ENCODE measurements at places on chromosomes 7 and 10.

DNA sequence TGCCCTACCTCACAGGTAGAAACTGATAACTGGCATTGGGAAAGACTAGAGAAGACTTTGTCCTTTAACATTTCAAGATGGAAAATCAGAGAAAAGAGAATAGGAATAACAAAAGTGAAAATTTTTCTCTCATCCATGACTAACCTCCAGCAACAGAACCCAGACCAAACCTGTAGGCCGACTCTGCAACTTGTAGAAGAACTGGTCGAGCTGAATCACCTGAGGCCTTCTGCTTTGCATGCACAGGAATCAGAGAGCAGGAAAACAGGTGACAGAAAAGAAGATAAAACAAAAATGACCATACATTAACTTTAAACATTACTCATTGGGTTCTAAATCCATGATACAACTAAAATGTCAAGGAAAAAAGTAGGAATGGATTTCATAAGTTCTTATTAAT is 137.1 kb downstream of the SLC25A13 start:
- DNase-seq: no peak

DNA sequence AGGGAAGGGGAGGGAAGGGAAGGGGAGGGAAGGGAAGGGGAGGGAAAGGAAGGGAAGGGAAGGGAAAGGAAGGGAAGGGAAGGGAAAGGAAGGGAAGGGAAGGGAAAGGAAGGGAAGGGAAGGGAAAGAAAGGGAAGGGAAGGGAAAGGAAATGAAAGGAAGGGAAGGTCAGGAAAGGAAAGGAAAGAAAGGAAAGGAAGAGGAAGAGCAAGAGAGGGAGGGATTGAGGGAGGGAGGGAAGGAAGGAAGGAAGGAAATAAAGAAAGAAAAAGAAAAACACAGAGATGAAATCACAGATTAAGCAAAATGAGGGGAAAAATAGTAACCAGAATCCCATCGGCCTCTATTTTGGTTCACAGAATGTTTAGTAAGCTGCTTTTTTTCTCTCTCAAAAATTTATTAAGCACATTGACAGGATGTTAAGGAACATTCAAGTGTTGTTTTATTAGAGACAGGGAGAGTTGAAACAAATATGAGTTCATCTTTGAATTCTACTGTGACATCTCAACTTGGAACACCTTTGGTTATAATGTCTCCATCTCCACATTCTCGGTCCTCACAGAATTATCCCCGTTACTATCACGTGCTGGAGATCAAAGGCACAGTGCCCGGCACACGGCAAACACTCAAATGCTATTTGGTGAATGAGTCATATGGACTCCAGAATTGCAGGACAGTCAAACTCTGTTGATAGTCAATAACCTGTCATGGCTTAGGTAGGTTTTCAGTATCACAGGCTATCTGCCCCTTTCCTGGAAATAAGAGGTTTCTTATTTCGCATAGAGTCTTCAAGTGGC is 52.4 kb downstream of the ABCB1 start:
- DNase-seq: no peak

DNA sequence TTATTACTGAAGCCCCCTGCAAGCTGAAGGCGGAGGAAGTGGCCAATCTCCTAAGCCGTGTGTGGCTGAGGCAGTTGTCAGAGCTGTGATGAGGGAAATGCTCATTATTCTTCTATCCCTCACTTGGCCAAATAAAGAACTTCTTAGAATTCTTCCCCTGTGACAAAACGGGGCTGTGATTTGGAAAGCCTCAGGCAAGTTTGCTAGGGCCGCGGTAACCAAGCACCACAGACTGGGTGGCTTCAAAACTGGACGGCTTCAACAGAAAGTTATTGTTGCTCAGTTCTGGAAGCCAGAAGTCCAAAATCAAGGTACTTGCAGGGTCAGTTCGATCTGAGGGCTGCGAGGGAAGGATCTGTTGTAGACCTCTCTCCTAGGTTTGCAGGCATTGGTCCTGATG is 72.3 kb upstream of the STEAP1B start:
- DNase-seq: no peak

DNA sequence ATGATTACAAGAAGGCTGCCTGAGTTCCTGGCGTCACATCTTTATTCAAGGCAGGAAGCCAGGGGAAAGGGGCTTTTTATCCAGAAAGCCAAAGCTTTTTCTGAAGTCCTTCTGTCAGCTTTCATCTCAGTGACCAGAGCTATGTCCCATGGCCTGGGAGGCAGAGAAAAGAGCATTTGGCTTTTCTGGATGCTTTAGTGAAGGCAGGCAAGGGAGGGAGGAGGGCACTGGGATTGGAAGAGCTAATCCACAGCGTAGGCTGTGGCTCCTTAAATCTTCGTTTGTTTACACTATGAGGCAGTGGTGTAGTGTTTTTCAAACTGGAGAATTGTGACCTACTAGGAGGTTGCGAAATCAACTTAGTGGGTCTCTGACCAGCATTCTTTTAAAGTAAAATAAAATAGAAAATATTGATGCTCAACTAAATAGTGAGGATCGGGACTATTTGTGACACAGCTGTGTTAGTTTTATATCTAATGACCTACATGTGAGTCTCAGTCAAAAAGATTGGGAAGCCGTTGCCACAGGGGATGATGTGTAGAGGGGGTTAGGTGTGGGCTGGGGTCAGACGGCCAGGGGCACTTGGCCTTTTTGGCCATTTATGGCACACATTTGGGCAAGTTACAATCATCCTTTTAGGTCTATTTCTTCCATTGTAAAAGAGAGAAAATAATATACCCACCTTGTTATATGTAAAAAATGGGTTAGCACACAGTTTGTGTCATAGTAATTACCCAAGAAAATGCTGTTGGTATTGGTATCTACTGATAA is 14.1 kb downstream of the CRYGN start:
- no peak for DNase-seq

DNA sequence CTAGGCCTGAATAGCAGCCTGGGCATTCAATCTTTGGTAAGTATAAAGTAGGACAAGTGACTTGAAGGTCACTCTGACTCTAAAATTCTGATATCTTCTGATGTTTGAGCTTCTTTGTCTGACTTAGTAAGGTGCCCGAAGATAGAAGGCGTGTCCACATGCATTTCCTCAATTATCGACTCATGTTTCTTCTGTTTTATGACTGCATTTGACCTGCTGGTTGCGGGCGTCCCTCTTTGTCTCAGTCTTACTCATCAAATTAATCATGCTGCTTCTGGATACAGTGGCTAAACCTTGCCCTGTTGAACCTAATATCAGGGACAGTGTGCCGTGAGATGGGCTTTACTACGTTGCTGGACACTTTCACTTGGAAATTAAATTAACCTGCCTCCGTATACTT is 534.1 kb downstream of the SDK1 start:
- no peak for DNase-seq

GRCh38 chr10:124127965-124128810 is 34.8 kb upstream of the CHST15 start:
- no peak for DNase-seq

DNA sequence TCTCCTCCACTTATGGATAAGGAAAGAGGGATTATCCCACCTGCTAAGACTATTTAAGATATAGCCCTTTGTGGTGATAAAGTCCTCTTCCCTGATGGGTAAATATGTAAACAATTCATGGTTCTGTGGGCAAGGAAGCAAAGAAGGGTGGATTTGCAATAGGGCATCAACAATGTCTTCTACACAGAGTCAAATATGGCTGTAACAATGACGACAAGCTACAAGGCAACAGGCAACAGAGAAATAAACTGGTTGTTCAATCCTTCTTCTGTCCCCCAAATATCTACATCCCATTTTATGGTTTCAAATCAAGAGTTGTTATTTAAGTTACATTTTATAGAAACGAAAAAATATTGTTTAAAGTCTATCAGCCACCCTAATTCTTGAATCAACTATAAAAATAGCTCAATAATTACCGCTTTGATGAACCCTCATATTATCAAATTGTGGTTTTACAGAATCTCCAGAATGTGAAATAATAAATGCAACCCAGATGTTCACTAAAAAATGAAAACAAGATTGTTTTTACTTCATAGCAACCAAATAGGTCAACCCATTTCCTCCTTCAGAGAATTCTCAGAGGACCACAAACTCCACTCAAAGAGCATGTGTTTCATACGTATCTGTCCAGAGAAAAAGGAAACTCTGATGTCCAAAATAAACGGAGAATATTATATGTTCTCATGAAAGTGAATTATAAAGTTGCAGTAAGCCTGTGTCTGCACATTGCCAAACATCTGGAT is 13.8 kb downstream of the CYTH3 start:
- no peak for DNase-seq

DNA sequence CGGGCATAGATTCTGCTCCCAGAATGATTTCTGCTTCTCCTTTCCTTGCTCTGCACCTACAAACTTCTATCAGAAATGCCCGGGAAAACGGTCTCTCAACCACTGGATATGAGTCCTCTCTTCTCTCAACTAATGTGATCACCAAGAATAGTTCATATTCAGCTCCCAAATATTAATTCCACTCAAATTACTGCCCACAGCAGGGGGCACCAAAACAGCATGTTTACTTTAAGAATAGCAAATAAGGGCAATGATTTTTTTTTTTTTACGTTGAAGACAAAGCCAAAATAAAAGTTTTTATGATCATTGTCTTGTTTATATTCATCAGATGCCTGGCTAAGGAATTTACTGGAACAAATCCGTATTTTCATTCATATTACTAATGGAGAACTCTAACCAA is 94.9 kb upstream of the PRSS1 start:
- DNase-seq: peak; percentile 19

- no peak for DNase-seq
Measured at GRCh38 chr7:138502023-138502767, 42.1 kb downstream of the TRIM24 start.

GRCh38 chr7:45939574-45939973 is 18.5 kb upstream of the IGFBP3 start:
- DNase-seq: no peak

DNA sequence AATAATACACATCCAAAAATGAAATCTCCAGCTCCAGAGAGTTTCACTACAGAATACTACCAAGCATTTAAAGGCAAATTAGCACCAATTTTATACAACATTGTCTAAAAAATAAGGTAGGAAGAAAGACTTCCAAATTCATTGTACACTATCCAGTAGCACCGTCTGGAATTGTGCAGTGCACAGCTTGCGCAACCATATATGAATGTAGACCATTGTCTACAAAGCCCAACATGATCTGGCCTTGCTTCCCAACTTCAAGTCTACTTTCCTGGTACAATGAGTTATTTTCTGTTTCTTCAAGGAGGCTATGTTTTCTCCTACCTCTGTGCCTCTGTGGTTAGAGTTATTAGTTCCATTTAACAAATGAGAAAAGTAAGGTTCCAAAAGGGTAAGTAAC is 115.4 kb upstream of the FOXK1 start:
- no peak for DNase-seq

DNA sequence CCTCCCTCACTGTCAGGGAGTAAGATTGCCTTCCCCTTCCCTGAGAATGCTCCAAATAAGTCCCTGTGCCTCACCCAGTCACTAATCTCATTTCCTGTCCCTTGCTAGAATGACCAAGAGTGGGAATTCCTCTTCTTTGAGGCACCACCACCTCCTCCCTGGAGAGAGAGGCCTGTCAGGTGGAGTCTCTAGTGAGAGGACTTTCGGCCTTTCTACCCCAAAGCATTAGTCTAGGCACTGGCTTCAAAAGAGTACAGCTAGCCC is 145.0 kb downstream of the PTPN20 start:
- no peak for DNase-seq

DNA sequence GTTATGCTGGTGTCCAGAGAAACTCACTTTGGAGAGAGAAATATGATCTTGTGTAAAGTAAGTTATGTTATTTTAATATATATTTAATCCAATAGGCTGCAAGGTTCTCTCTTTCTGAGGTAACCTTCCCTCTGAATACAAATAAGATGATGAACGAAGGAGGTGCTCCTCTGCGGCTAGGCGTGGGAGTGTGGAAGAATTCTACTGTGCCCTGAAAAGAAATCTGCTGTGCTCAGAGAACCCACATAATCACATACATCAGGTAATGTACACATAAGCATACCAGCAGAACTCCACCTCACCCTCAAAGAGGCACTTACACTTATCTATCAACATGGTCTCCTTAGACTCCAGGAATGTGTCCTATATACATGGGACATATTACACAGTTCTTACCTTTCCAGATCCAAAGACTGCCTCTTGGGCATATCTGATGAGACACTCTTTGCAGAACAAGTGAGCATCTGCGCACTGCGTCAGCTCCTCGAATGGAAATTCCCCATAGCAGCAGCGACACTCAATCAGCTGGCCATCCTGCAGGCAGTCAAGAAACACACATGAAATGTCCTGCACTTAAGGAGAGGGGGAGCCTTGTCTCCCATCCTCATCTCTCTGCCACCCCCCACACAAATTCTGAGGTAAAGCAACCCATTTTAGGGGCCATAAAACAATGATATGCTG is 66.7 kb downstream of the RNF216 start:
- DNase-seq: no peak

GRCh38 chr10:11058965-11059364 is 41.3 kb downstream of the CELF2 start:
- no peak for DNase-seq

DNA sequence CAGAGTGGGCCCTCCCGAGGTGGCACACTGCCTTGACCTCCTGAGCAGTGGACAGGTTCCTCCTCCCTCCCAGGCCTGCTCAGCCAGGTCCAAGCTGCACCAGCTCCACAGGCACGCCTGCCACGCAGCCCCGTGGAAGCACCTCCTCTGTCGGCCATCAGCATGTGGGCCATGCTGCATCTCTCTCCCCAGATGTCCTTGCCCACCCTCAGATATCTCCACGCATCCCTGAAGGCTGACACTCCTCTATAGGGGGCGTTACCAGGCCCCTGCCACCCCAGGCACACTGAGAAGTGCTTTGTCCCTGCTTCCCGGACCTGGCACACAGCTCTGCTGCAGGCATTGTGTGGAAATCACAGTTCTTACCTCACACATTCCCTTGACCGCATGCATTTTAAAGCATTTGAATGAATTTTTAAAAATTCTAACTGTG is 598.5 kb downstream of the SDK1 start:
- DNase-seq: no peak

GRCh38 chr10:71213127-71213621 is 804 bp downstream of the UNC5B start:
- peak; percentile 67 for DNase-seq

- DNase-seq: no peak
Measured at GRCh38 chr10:96794836-96795733, 37.0 kb upstream of the LCOR start.
